GF-D8 (cell line): ENCODE measurements at places on chromosomes 12 and 14.

DNA sequence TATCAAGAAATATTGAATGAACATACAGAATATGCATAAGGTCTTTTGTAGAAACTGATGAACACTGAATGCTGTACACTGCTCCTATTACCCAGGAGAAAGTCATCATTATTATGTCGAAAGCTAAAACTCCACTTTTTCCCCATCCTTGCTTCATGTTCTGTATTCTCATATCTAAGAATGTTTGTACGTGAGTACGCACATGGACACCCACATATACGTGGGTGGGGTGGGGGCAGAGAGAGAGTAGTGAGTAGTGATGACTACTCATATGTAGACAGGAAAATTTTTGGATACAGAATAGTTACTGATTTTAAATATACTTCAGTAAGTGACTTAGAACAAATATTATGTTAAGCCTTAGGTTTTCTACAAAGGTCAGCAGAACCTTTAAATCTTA is 75.1 kb downstream of the FERMT2 start:
- DNase-seq: no peak

GRCh38 chr14:104600805-104601204 is 3.8 kb downstream of the TMEM179 start:
- DNase-seq: no peak

DNA sequence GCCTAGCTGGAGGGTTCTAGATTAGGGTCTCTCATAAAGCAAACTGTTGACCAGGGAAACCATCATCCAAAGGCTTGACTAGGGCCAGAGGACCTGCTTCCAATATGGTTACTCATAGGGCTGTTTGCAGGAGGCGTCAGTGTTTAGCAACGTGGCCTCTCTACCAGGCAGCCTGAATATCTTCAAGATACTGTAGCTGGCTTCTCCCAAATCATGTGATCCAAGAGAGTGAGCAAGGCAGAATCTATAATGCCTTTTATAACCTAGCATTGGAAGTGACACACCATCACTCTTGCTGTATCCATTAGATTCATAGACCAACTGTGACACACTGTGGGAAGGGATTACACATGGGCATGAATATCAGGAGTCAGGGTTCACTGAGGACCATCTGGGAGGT is 17.3 kb downstream of the TPH2 start:
- DNase-seq: no peak

- DNase-seq: no peak
Measured at GRCh38 chr12:50120953-50121352, 8.9 kb downstream of the COX14 start.

DNA sequence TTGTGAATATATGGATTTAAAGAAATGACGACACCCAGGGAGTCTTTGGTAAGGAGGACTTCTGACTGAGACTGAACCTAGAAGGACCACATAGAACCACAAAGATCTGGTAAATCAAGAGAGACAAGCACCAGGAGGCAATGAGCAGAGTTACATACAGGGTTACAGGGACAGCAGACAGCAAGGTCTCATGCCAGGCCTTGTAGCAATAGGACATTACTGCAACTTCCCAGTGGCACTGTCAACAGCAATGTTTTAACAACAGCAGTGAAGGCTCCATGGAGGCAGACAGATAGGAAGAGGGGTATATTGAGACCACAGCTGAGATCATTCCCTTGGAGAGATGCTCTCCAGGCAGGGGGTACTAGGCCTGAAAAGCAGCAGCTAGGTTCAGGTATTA is 18.5 kb downstream of the CPNE8 start:
- DNase-seq: no peak

- no peak for DNase-seq
Measured at GRCh38 chr12:114625294-114625851, 58.6 kb downstream of the TBX3 start.

- DNase-seq: no peak
Measured at GRCh38 chr14:100372357-100373048, 49.4 kb downstream of the SLC25A47 start.

GRCh38 chr12:42296503-42297109 is 29.3 kb downstream of the ZCRB1 start:
- DNase-seq: no peak

- DNase-seq: no peak
Measured at GRCh38 chr12:112978163-112979040, at the start of gene OAS2. Gene OAS2 (plus strand): TSS chr12:112978519. CDS start chr12:112978609, 90 bp downstream.

DNA sequence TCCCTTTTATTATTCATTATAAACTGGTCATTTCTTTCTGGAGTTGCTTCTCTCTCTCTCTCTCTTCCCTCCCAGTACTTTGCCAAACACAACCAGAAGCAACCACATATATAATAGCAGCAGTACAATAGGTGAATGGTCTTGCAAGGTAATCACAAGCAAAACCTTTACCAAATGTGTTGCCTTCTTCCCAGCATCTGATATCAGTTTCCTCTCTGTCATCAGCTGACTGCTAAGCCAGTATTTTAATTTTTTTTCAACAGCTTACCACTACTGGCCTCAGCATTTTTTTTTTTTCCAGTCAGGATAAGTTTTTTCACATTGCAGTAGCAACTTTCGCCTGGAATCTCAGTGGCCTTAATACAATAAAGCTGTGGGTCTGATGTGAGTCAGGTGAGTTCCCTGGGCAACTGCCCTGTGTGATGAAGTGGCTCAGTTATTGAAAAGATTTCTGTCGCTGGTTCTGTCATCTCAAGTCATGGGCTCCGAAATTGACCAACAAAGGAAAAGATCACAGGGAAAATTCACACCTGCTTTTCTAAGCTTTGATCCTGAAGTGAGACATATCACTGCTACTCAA is 282.5 kb upstream of the AMIGO2 start:
- no peak for DNase-seq
